ENCODE measurements at places on chromosomes 3 and 15.
A peak's percentile ranks its signal among the peaks of the same experiment; 100 is the strongest.

DNA sequence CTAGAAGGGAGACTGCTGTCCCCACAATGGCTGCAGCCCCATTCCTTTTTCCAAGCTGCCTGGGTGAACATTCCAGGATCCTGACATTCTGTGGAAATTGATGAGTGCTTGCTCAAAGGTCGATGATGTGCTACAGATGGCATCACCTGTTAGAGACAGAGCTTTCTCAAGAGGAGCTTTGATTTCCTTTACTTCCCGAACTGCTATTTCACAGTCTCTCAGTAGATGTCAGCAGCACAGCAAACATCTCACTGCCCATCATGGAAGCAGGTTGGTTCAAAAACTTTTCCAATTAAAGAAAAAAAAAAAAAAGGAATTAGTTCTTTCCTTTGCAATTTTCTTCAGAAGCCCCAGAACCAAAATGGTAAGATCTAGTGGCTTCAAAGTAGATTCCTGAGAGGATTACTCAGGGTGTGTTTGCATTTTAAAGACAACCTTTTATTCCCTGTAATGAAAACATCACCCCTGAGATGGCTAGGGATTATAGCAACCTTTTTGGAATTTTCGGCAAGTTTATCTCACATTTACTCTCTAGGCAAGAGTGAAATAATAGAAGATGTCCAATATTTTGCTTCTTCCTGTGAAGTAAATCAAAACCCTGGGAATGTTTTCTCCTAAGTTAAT, 44.8 kb downstream of the POLR2M start:
- DNase-seq: no peak

GRCh38 chr15:100175406-100176114, 166.2 kb downstream of the ADAMTS17 start:
- DNase-seq: no peak

DNA sequence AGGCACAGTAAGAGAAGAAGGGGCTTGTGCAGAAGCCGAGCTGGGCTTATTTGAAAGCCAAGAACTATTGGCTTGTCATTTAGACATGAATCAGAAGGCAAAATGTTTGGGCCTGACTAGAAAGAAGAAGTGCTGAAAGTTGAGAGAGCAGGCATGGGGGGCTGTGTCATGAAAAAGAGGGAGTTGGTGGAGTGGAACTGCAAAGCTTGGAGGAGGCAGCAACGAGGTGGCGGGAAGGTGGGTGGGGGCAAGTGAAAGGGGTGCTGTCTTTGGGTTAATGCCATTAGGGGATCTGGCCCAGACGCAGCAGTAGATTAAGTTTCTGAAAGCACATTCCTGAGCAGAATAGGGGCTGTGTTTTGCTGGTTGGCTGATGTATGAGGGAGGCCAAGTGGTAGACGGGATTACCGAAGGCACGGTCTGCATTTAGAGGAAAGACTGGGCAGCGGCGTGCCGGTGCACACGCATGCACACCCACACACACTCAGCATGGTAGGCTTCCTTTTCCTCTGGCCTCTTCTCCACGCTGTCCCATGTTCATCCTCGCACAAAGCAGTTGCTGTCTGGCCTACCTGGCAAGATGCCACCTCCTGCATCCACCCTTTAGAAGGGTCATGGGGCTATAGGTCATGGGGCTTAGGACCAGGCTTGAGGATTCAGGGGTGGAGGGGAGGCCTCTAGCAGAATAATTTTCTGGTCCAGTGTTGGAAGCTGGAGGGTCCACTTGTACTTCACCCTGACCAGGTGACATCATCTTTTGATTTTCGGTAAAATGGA, 43.0 kb downstream of the BOC start:
- DNase-seq: no peak

DNA sequence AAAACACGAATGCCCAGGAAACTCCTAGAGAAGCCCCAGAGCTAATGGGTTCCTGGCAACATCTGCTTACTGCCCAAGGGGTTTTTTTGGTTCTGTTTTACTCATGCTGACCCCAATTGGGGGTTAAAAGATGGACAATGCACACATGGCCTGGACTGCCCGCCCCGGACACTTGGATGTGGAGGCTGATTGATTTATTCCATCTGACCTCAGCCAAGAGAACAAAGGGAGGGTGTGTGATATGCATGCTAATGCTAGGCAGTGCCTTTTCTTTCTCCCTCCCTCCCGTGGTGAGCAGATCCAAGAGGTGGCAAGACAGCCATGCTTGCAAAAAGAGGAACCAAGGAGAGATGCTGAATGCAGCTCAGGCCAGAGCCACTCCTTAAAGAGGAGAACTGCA, 3.3 kb upstream of the LRTM1 start:
- DNase-seq: no peak

GRCh38 chr15:69475769-69476358, 23.2 kb downstream of the RPLP1 start:
- DNase-seq: peak; percentile 78
